Activated CD8-positive, alpha-beta memory T cell treated with anti-CD3 and anti-CD28 coated beads for 24 hours (primary cell): ENCODE measurements at places on chromosomes 3 and 15.

- peak; percentile 77 for DNase-seq
These were observed 27.2 kb upstream of the TNFSF10 start for GRCh38 chr3:172550347-172550943.

DNA sequence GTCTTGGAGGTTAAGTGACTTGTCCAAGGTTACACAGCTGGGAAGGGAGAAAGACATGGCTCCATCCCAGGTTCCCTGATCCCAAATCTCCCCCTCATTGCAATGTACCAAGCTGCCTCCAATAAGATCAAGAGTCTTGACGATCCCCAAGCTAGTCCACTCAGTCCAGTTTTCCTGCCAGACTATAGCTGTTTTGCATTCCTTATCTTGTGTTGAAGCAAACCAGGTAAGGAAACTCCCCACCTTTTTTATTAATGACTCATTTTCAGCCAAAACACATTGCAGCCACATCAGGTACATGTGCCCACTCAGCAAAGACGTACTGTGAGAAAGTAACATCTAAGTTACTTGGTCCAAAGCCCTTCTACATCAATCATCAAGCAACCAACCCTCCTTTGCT lies 41.9 kb downstream of the LIPC start:
- DNase-seq, result no peak

GRCh38 chr15:80568298-80568697 lies 126.8 kb upstream of the ABHD17C start:
- DNase-seq, result no peak

DNA sequence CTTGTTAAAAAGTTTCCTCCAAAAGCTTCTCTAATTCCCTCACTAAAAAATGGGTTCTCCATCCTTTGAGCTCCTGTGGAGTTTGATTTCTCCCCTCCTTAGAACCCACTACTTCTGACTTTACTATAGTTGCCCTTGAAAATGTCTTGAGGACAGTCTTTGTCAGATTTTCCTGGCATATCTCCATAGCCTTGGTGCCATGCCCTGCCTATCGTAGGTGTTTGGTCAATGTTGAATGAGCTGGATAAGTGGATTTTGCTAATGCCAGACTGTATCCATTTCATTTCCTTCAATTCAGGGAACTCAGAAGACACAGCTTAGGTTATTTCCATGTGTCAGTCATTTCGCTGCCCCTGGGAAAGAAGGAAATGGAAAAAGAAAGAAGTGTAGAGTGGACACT lies 40.6 kb downstream of the TMEM266 start:
- DNase-seq, result no peak

DNA sequence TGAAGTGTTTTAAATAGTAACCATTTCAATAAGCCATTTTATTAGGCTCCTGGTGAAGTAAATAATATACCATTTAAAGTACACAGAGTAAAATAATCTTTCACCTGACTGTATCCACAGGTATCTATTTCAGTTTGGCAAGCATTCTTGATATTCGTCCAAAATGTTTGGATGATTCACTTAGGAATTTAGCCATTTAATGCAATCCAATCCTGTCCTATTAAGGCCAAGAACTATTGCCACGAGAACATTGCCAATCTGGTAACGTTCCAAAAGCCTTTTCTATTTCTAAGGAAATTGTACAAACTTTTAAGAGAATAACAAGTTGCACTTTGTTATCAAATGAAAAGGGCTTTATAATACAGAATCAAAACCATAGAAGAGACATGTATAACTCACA lies 209.8 kb upstream of the THRB start:
- DNase-seq, result no peak

GRCh38 chr3:188939814-188940572 lies 231.8 kb upstream of the TPRG1 start:
- no peak for DNase-seq

- no peak for DNase-seq
These were observed 2.4 kb upstream of the PDCD6IP start for GRCh38 chr3:33795856-33796536.

- no peak for DNase-seq
These were observed 37.8 kb downstream of the SSUH2 start for GRCh38 chr3:8606701-8607231.

GRCh38 chr3:5151586-5151985 lies 29.5 kb downstream of the ARL8B start:
- no peak for DNase-seq

DNA sequence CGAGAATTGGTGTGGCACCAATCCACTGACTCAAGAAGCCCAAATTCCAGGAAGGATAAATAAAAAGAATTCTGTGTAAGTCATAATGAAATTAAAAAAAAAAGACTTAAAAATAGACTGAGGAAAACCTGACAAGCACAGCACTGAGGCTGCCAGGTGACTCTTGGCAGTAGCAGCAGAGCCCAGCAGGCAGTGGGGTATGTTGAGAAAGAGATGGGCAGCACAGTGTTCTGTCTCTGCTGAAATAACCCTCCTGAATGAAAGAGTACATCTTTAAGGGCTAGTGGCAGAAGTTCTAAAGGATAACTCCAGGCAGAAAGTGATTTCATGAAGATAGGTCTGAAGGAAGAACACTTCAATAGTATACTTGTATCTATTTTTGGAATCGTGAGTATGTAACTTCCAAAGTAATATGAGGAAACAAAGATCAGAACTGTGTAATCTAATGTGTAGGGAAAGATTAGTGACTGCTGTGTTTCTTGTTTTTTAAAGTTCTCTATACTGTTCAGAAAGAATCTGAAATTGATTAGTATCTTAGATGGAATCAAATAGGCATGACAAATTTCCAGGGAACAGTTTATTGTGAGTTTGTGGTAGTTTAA lies 75.9 kb downstream of the RAB7A start:
- no peak for DNase-seq

DNA sequence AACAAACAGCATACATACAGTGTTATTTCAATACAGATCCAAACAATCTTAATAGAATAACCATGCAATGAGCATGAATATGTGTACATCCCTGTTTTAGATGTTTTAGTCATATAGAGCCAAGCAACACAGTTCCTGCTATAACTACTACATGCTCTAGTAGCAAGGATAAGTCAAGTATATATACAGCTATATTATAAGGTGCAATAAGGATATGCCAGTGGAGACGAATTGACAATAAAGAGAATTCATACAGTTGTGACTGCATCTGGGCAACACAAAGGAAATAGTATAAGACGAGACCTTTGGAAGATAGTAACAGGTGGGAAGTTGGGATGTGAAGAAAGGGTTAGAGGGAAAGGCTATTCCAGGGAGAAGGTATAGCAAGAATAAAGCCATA lies 103.4 kb downstream of the TPRG1 start:
- DNase-seq, result no peak

DNA sequence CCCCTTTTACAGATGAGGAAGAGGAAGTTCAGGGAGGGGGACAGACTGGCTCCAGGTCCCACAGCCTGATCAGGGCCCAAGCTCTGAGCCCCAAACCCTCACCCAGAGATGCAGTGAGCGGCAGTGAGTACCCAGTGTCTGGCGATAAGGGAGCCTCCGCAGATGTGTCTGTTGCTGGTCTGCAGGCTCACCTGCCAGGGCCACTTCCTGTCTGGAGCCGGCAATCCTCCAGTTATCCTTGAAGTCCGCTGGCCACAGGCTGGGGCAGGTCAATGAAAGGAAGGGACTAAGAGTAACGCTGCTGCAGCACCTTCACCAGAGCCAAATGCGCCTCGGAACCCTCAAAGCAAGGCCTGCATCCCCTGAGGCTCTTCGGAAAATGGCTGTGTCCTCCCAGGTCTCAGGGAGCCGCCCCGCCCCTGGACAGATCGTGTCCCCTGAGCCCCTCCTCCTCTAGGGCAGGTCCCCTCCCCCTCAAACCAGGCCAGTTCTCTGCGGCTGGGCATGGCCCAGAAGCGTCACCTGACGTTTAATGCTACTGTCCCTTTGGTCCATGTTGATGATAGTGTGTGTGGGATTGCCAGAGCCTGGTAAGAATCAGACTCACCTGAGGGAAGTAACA lies 51.5 kb downstream of the MYL3 start:
- DNase-seq, result no peak

DNA sequence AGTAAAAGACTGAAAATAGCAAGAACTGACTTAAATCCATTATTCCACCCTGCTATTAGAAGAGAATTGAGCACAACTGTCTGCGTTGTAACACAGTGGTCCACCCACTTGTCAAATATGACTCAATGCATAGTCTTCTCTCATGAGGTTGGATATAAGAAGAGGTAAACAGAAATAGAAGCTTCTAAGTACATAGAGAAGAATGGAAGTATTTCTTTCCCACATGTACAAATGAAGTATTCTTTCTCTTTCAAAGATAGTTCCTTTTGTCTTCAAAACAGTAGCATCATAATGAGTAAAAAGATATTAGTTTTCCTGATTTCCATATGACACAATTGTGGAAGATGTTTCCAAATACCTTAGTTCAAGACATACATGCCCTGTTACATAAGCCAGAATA lies 348.6 kb upstream of the CCDC54 start:
- no peak for DNase-seq

DNA sequence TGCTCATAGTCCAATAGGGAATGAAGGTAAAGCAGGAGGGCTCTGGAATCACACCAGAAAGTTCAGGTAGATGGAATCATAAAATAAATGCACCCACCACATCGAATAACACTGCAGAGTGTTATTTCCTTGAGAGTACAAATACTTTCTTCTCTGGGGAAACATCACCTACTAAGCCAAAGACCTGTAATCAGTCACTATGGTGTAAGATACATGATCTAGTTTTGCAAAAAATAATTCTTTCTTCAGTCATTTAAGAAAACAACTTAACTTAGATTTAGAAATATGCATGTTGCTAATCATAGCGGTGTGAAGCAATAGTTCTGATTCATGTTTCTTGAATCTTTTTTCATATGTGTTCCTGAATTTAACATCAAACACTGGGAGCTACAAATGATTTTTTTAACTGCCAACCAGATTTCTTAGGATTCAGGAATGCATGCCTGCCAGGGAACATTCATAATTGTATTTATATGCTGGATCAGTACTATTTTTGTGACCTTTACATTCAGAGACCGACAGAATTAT lies 40.2 kb upstream of the MEIS2 start:
- no peak for DNase-seq

DNA sequence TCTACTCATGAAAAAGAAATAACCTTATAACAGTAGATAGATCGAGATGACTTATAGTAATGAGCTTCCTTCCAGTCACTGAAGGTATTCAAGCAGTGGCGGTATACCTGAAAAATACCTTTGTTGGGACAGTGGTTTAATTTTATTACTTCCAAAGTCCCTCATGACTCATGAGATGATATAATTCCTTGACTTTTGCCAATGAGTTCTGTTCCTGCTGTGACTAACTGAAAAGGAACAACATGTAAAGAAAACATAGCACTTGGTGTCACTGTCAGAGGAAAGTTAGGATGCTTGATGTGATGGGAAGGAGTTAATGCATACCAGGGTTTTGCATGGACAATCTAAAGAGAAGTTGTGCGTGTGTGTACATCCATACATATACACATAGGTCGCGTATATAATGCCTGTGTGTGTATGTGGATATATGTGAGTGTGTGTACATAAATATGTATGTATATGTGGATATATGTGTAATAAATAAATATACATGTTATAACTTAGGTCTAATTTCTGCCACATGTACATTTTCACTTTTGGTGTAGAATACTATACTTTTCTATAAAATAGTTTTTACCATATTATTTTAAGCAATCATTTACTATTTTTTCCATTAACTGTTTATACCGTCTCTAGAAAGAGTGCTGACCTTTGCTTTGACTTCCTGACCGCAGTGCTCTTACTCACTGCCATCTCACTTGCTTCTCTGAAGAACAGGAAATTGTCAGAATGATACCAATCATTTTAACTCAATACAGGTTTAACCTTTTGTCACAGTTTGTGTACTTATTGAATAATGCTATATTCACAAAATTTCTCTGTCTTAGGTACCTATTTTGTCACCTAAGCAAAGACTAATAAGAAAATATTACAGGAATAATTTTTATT lies 12.6 kb upstream of the PAK2 start:
- DNase-seq, result no peak

DNA sequence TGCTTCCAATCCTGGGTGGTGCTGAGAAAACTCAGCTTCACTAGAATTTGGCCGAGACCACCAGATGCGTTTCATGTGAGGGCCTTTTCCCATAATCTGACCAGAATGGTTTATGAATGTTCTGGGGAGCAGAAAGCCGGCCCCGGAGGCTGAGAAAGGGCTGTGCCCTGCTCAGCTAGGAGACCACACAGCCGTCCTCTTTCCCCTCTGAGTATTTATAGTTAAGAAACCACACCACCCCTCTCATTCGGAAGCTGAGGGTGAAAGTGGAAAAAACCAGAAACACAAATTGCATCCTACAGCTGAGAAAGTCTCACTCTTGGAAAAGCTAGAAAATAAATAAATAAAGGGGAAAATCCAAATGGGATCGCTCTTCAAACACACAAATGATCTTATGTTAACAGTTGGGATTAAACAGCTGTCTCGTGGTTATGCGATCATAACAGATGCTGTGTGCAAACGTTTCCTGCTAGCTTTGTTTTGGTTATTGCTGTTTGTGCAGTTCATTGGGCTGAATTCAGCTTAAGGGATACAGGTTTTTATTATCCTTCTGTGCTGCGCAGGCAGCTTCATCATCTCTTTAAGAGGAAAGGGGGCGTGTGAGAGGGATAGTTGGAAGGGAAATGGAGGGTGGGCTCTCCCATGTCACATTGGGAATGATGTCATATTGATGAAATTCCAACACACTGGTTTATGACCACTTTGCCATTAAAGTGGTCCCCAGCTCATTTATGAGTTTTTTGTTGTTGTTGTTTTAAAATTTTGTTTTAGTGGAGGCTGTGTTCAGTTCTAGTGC lies 1026.2 kb upstream of the NR2F2 start:
- no peak for DNase-seq

DNA sequence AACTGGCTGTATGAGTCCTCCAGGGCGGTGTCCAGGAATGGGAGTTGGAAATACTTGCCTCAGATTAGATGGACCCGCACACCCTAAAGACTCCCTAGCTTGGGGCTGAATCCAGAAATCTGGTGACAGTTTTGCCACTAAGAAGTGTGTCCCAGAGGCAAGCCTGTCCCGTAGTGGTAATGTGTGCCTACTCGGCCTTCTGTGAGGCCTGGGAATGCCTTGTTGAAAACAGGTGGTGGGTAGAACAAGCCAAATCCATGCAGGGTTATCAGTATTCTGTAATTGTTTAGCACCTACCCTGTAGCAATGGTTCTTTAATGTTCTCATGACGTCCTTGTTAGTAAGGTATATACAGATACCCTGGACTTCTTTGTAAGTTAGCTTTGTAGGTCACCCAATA lies 1.6 kb downstream of the C3orf52 start:
- no peak for DNase-seq

DNA sequence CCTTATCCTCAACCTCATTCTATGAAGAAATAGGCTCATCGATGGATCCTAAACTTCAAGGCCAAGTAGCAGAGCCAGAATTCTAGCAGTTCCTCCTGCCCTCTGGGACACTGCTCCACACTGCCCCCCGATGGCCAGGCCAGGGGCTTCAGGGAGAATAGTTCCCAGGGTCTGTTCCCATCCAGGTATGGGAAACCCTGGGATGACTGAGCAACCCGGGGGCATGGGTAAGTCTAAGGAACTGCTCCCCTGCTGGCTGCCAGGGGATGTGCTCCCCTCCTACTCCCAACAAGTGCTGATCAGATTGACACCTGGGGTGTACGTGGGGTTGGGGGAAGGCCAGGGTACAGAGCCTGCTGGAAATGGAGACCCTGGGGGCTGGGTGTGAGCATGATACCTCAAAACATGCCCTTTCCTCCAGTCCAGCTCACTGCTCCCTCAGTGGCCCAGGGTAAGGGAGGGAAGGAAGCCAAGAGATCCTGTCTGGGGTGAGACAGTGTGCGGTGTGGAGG lies 7.6 kb downstream of the ULK3 start:
- DNase-seq, result peak; percentile 79
